T-cell (primary cell): ENCODE measurements at places on chromosomes 1 and 21.

GRCh38 chr1:178704833-178705232 lies 20.2 kb upstream of the RALGPS2 start:
- no peak for DNase-seq

DNA sequence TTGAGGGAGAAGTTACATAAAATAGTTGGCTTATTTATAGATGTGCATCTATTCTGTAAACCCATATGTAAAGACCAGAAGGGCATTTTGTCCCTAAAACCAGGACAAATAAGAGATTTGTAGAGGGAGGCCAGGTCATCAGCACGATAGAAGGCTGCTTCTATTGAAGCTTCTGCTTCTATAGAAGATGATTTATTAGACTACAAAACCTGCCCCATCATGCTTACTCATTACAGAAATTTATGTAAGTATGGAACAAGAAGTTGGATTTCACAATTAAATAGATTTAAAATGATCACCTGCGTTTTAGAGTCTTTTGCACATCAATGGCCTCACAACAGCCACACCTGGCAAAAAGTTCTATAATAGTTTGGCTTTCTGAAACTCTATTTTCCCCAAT lies 183.5 kb downstream of the DUSP10 start:
- no peak for DNase-seq

DNA sequence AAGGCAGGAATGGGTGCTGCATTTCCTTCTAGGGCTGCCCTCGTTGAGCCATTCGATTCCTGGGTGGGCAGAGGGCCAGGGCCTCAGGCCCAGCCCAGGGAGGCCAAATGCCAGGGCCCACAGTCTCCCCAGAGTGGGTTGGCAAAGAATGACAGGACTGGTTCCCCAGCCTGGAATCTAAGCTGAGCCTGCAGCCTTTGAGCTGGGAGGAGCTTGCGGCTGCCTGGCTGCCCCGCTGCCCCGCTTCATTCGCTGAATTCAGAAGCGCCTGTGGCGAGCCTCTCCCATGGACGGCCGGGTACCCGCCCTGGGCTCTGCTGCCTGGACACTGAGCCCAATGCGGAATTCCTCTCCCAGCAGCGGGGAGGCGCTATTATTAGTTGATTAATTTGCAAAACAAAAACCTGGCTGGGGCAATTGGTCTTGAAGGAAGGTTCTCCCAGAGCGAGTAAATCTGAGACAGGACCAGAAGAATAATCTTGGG lies 32.3 kb upstream of the TARDBP start:
- no peak for DNase-seq

DNA sequence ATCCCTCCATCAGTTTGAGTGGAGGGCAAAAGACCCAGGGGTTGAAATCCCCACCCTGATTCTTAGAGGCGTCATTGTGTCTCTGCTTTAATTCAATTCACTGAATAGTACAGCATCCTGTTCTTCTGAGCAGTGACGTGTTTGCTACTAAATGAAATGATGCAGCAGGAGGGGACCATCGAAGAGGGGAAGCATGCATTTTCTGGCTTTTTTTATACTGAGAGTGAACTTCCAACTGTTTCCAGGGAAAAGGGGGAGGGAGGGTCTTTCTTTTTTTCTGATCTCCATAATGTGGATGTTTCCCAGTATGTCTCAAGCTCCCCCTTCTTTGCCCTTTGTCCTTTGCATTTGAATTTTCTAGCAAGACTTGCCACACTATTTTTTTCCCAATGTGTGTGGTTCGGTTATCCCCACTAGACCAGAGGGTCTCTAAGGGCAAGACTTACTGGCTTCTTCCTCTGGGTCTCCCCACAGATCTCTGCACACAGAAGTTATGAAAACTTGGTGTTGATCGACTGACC lies 2.7 kb downstream of the INTS3 start:
- no peak for DNase-seq

- no peak for DNase-seq
These were observed 81.4 kb upstream of the WLS start for GRCh38 chr1:68313735-68314134.

GRCh38 chr1:6805004-6805416 lies 19.8 kb downstream of the CAMTA1 start:
- no peak for DNase-seq

- DNase-seq, result no peak
These were observed 1.4 kb downstream of the LHX4 start for GRCh38 chr1:180231506-180231921.

GRCh38 chr1:172269084-172269483 lies 151.4 kb upstream of the C1orf105 start:
- no peak for DNase-seq

GRCh38 chr21:29638138-29638537 lies 301.7 kb downstream of the GRIK1 start:
- no peak for DNase-seq

DNA sequence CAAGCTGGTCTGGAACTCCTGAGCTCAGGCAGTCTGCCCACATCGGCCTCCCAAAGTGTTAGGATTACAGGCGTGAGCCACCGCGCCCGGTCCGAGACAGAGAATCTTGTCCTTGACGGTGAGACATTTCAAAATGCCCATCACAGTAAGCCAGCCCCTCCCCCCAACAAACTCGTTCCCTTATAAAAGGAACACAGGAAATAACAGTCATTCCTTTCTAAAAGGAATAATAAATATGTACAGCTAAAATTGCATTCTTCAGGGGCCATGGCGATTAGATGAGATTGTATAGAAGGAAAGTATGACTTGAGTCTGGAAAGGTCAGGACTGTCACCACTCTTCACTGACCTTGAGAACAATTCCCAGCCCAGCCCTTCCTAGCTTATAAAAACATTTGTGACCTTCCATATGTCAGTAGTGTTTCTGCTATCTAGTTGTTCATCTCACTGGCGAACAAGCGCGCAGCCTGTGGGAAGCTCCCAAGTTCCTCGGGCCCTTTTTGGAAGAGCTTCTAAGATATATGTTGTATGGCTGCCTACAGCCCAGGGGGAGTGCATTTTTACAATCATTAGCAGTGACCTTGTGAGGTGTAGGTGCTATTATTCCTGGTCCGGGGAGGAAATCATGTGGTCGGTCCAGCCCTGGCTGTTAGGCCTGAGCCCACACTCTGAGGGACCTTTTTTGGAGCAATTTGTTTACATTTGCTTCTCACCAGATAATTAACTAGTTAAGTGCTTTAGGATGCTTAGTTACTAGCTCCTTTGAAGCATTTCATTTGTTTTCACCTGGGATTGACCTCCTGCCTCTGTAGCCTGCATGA lies 8.7 kb downstream of the SZRD1 start:
- DNase-seq, result no peak

DNA sequence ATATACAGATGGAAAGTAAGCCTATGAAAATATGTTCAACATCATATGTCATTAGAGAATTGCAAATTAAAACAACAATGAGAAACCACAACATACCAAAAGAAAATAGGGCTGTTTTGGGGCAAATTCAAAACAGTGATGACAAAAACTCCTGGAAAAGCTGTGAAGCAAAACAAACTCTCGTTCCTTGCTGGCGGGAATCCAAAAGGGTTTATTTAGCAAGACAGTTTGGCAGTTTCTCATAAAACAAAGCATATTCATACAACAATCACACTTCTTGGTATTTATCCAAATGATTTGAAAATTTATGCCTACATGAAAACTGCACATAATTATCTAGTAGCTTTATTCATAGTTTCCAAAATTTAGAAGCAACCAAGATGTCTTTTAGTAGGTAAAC lies 44.4 kb downstream of the COL11A1 start:
- DNase-seq, result no peak

- no peak for DNase-seq
These were observed 38.0 kb downstream of the WDR4 start for GRCh38 chr21:42841156-42841915.

DNA sequence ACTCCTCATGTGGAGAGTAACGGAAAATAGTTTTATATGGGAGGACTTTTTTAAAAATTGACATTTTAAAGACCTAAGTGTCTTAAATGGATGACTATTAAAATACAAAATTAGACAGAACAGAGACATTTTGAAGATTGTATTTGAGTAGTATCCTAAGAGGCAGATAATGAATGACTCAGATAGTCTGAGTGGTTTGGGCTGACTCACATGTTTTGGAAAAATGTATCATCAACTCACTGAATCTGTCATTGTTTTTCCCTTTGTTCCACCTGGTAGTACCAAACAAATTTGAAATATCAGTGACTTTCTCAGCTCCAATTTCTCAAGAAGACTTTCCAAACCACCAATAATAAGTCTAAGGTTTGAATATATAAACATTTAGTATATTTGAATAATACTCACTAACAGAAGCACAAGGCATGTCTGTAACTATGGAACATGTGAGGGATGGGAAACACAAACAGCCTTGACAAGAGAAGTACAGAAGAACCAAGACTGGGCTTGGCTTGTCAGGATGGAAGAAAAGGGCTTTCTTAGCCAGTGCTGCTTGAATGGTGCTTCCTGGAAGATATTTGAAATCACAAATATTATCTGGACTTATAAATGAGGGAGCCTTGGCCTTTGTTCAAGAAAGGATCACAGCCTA lies 90.6 kb downstream of the SGIP1 start:
- no peak for DNase-seq

DNA sequence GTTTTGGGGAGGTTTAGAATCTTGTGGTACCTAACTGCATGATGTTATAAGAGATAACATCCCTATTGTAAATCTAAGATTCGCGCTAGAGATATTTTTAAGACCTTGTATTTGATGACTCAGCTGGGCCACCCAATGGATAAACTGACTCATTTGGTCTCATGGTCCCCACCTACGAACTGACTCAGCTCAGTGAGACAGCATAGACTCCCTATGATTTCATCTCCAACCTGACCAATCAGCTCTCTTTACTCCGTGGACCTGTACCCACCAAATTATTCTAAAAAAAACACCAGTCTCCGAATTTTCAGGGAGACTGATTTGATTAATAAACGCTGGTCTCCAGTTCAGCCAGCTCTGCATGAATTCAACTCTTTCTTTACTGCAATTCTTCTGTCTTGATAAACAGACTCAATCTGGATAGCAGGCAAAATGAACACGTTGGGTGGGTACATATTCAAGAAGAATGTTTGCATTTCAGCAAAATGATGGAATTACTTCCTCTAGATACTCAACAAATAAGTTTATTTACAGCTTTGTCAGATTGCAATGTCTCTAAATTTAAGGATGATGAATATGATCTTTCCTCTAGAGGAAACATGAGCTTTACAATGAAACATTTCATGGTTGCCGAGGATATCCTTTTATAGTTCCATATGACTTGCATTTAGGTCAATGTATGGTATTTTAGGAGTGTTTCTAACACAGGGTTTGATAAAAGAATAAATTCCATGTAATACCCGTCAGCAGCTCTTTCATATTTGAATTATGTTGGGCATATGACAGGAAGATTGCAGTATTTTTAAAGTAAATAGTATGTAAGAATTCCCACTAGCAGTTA lies 516.6 kb upstream of the RGS18 start:
- no peak for DNase-seq

DNA sequence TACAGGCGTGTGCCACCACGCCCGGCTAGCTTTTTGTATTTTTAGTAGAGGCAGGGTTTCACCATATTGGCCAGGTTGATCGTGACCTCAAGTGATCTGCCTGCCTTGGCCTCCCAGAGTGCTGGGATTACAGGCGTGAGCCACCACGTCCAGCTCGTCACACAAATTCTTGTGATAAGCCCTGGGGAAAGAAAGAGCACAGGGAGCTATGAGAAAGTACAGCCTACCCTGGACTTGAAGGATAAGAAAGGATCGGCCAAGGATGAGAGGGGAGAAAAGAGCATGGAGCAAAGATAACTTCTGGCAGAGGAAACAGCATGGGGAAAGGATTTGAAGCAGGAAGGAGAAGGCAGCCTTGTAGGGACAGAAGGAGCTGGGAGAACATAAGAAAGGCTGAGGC lies 29.2 kb downstream of the SESN2 start:
- no peak for DNase-seq

DNA sequence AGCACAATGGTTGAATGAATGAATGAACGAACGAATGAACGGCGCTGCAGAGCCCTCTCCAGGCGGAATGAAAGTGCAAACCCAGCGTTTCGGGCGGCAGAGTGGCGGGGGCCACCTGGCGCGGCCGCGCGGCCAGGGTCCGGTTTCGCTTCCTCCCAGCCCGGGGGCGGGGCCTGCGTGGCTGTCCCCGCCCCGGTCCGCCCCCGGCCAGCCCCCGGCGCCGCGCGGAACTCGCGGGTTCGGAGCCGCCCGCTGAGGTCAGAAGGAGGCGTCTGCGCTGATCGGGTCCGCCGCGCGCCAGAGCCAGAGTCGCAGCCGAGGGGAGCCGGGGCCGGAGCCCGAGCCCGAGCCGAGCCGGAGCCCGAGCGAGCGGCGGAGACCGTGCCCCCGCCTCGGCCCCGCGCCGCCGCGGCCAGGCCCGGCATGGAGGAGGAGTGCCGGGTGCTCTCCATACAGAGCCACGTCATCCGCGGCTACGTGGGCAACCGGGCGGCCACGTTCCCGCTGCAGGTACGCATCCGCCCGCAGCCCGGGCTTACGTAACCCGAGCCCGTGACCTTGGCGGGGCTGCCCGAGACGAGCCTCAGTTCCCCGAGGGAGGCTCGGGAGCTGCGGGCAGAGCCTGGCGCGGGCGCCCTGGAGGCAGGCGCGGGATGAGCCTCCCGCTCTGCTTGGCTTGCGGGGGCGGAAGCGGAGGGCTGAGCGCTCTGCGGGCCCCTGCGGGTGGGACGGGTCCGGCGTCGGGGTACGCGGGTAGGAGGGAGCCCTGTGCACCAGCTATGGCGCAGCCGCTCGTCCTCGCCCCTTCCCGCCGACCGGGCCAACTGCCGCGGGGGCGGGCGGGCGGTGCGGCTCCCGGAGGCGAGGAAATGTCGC lies at the start of gene PDXK:
PDXK (plus strand) TSS at position 258 of the 876 bp plus-strand sequence; CDS start at position 424, 166 bp downstream.
- DNase-seq, result peak; percentile 65

DNA sequence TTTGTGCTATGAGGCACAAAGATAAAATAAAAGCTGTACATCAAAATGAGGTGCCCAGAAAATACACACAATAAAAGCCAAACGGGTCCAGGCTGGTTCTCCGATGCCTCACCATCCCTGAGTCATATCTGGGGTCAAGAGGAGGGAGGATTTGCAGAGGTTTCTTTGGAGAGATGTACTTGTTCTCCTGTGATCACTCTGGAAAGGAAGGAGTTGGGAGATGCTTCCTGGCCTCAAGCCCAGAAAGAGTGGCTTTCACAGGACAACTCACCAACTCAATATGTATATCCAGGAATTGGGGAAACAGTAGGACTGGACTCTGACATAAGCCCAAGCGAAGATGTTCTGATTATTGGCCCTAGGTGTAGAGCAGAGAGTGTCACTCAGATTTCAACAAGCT lies 51.9 kb downstream of the DIPK1A start:
- DNase-seq, result no peak

- peak; percentile 84 for DNase-seq
These were observed 9.8 kb upstream of the MDM4 start for GRCh38 chr1:204506201-204506968.

DNA sequence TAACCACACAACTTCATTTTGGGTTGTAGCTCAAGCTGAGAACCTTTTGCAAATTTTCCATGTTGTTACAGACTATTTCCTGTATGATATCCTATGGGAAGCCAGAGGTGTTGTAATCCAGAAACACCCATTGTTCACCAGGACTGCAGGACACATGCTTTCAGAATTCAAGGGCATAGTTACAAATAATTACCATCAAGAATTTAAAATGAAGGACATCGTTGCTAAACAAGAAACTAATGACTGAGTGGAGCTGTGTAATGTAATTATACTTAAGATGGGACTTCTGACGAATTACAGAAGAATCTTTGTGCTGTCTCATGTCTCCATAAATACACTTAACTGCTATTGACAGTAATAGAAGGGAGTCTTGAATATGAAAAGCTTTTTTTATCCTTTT lies 47.6 kb upstream of the HOOK1 start:
- no peak for DNase-seq

- DNase-seq, result peak; percentile 44
These were observed 12.1 kb upstream of the DEGS1 start for GRCh38 chr1:224170748-224171478.

GRCh38 chr1:51559064-51559500 lies 40.0 kb upstream of the EPS15 start:
- no peak for DNase-seq
